ENCODE measurements at places on chromosomes 5 and 9.

- DNase-seq, result no peak
Observed at GRCh38 chr5:113225259-113225658, 209.5 kb downstream of the TSSK1B start.

DNA sequence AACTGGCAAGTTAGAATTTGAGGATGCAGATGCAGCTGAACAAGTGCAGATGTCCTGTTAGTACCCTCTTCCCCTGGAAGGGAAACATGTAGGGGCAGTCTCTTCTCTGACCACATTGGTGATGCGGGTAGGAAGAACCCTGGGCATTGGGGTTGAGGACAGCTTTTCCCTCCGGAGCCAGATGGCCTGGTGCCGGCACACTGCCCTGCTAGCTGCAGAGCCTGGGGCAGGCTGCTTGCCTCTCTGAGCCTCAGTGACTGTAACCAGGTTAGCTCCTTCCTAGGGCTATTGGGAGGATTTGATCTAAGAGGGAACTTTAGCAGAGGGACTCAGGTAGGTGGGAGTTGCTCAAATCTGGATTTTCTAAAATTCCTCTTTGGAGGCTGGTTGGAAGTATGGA, 148.4 kb downstream of the HSPA4 start:
- DNase-seq, result no peak

GRCh38 chr5:38548064-38548759, 8.2 kb downstream of the LIFR start:
- DNase-seq, result no peak

GRCh38 chr9:78267889-78268288, 29.0 kb upstream of the PSAT1 start:
- no peak for DNase-seq

DNA sequence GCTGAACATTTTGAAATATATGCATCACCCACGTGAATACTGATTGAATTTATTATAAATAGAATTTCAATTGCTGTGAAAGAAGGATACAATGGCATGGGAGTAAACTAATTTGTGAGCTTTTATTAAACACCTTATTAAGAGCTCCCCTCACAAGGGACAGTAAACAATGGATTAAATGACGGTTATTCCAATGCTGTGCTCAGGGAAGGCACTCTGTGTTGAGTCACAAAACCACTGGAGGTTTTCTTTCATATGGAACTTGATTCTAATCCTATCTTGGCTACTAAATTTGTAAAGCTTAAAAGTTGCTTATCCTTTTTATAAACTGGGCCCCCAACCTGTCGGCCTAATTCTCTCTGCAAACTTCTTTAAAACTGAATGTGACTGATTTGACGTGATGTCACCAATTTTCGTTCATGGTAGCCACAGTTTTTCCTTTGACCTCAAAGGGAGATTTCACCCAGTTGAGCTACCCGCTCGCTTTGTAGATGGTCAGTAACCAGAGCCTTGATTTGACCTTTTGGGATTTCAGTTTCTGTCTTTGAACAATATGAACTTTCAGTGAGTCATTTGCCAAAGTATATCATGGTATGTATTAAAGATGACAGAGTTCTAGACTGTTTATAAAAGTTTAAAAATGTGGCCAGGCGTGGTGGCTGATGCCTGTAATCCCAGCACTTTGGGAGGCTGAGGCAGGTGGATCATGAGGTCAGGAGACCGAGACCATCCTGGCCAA, 61.3 kb upstream of the PIK3R1 start:
- no peak for DNase-seq

GRCh38 chr9:89079391-89079790, 88.1 kb downstream of the S1PR3 start:
- DNase-seq, result no peak

GRCh38 chr9:4159696-4160095, 140.2 kb downstream of the GLIS3 start:
- peak; percentile 61 for DNase-seq

DNA sequence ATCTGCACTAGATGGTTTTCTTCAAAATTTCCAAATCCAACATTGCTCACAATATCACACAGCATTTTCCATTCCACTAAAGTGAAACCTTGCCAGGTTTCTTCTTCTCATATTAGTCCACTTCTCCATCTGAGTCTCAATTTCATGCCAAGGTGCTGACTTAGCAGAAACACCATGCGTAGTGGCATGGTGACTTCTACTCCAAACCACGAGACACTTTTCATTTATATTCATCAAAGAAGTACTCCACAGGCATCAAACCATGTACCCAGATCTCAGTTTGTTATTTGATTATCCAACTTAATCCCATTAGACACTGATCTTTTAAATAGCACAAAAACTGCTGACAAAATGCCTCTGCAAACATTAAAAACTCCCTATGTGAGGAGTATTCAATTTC, 233.4 kb upstream of the ITGA1 start:
- DNase-seq, result no peak

GRCh38 chr9:108225149-108225800, 630.5 kb downstream of the ACTL7B start:
- DNase-seq, result no peak

DNA sequence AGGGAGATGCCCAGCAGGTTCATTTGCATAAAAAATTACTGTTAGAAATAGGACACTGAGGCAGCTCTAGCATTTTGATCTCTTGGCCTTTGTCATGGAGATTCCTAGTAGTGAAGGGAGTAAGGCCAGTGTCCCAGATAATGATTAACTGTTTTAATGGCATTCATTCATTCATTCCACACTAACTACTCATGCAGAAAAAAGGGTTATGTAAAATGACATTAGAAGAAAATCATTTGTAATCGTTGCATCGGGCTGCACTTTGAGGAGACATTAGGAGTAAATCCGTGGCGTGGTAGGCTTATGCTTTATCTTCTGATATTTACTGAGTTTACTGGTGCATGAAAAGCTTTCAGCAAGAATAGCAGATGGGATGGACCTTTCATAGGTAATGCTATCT, 82.6 kb upstream of the GRHPR start:
- no peak for DNase-seq

DNA sequence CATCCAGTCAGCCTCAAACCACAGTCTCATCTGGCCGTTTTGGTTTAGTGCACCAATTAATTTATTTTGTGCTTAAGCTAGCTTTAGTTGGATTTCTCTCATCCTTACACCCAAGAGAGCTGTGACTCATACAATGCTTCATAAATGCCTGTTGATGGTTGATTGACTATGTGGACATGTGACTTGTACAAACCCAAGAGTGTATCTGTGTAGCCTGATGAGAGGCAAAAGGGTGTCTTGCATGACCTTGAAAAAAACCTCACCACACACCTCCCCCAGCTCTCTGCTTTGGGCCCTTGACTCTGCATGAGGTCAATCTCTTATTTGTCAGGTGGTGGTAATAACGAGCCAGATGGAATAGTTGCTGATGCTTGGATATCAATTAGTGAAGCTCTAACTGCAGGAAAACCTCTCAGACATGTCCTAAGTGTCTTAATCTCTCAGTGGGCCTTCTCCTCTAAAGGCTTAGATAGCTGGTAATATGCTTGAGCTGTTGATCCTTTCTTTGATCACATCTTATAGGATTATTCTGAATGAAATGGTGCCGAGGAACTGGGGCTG, 10.6 kb upstream of the GLRA1 start:
- DNase-seq, result no peak

DNA sequence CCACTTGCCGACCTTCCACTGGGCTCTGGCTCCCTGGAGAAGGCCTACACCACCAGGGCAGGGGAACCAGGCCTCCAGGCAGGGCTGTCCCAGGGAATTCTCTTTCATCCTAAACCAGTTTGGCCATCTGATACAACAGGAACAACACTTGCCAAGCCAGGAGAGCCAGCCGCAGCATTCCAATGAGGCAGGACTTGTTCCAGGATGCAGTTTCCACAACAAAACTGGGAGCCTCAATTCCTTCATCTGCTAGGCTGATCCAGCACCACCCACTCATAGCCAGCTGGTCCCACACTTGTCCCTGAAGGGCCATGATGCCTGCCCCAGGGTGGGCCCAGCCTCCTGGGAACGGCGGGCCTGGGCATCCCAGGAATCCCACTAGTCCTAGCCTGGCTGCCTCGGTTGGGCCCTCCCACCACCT, 26.0 kb downstream of the BICD2 start:
- DNase-seq, result no peak

GRCh38 chr5:161630948-161631347, 54.6 kb upstream of the GABRA6 start:
- no peak for DNase-seq

GRCh38 chr9:134533850-134534588, 107.6 kb upstream of the COL5A1 start:
- peak; percentile 81 for DNase-seq

GRCh38 chr5:122846051-122846550, 688 bp downstream of the SNX24 start:
- no peak for DNase-seq

DNA sequence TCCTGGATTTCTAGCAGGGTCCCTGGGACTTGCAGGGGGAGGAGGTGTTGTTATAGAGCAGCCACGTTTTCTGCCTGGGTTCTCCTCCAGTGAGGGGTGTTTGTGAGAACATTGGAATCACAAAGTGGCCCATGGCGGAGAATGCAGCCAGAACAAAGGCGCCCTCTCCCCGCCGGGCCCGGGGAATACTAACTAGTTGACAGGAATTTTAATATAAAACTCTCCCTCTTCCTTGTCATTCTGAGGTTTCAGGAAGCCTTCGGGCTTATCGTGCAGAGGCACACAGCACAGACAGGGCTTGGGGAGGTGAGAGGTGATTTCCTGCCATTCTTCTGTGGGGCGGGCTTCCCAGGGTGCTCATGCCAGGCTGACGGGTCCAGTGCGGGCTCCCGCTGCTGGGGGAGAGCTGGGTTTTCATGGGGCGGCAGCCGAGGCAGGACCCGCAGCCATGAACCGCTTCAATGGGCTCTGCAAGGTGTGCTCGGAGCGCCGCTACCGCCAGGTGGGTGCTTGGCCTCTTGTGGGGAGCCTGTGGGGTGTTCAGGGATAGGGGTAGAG, 37.7 kb downstream of the RGS3 start:
- peak; percentile 36 for DNase-seq

DNA sequence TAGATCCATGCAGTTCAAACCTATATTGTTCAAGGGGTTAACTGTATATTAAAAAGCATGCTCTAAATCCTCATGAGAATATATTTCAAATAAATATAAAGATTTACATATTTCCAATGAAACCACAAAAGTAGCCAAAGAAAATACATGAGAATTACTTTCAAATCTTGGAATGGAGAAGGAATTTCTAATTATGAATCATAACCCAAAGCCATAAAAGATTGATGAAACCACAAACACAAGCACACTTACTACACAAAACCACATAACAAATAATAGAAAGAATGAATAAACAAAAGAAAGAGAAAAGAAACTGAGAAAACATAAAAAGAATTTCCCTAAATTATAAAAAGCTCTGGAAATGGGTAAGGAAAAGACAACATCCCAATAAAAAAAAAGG, 16.0 kb downstream of the ERP44 start:
- DNase-seq, result no peak

- DNase-seq, result no peak
Observed at GRCh38 chr5:128228008-128228407, 144.4 kb downstream of the SLC12A2 start.

DNA sequence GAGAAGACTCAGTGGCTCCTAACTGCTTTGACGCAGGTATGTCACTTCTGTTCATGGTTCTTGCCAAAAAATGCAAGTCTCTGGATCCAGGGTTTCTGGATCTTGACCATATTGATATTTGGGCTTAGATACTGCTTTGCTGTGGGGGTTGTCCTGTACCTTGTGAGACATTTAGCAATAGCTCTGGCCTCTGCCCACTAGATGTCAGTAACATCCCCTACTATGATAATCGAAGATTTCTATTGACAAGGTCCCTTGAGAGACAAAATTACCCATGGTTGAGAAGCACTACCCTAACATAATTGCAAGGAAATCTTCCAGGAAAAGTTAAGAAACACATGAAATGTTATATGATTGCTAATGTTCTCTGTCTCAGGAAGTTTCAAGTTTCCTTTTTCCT, 285.4 kb downstream of the TMEM232 start:
- no peak for DNase-seq

- no peak for DNase-seq
Observed at GRCh38 chr5:117013280-117013877, 438.8 kb upstream of the SEMA6A start.

DNA sequence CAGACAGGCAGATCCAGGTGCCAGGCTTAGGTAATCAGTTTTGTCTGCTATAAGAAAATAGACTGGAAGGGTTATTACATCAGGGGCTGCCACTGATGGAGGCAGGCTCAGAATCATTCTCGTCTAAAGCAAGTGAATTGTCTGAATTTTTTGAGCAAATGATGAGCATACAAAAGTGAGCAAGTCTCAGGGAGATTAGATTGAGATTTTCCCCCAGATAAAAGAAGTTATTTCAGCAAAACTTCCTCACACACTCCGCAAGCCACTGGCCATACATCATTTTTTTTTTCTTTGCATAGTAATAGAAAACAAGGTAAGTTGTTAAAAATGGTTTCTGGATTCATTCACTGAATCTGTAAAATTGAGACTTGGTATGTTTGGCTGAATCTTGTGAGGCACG, 52.9 kb downstream of the ZNF462 start:
- no peak for DNase-seq

DNA sequence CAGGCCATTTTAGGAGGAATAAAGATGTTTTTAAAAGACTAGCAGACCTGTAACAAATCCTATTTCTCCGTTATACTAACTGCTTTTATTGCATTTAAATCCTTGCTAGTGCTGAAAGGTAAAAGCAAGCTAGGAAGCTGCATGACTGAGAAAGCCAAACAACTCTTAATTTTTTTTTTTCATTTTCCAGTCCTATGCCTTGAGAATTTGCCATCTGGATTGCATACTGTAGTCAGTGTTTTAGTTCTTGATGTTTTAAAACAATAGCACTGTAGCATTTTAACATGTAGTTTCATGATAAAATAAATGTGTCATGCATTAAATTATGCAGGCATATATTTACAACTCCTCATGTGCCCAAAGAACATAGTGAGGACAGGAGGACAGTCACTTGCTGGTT, 108.4 kb upstream of the FGF10 start:
- no peak for DNase-seq

GRCh38 chr5:172771439-172772111, 580 bp upstream of the DUSP1 start:
- DNase-seq, result no peak

- no peak for DNase-seq
Observed at GRCh38 chr9:90142580-90142979, 500.0 kb downstream of the DIRAS2 start.

GRCh38 chr5:170523142-170523551, 19.3 kb downstream of the KCNIP1 start:
- peak; percentile 95 for DNase-seq

GRCh38 chr9:33737811-33738606, 57.4 kb upstream of the PRSS3 start:
- DNase-seq, result peak; percentile 74

DNA sequence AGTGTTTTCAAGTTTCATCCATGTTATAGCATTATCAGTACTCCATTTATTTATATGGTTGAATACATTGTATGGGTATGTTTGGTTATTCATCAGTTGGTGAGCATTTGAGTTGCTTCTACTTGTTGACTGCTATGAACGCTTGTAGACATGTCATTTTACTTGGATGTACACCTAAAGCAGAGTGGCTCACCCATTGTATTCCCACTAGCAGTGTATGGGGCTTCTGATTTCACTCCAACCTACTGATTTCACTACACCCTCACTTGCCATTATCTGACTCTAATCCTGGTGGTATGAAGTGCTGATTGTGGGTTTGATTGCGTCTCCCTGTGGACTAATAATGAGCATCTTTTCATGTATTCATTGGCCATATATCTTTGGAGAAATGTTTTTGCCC, 9.5 kb downstream of the NPM1 start:
- DNase-seq, result no peak

GRCh38 chr9:33660772-33661171, 134.6 kb upstream of the PRSS3 start:
- DNase-seq, result no peak

GRCh38 chr5:30103052-30103451, 1090.4 kb upstream of the CDH6 start:
- DNase-seq, result no peak

Measured in spinal cord (tissue), 10 donors.